NCI-H1105 (cell line): ENCODE measurements at places on chromosomes 1 and 21.

GRCh38 chr1:247401310-247402119, 14.5 kb upstream of the NLRP3 start:
- DNase-seq, result no peak

DNA sequence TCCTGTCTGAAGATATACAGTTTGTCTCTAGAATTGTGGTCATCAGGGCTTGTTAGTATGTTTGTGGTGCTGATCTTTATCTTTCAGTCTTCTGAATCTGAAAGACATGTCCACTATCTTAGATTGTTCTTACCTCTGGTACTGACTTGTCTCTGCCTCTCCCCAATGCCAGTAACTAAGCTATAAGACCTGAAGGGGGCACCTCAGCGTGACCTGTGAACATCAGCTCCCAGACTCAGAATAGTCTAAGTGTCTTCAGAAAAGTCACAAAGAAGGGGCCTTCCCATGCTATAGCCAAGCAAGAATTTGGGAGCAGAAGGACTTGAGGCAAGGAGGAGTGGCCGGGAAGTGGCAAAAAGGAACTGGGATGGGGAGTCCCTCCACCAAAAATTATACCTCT, 178.1 kb downstream of the NTNG1 start:
- DNase-seq, result no peak

- DNase-seq, result no peak
Observed at GRCh38 chr1:179745131-179745611, 2.1 kb downstream of the FAM163A start.

GRCh38 chr1:228851193-228851592, 115.9 kb downstream of the RHOU start:
- no peak for DNase-seq

DNA sequence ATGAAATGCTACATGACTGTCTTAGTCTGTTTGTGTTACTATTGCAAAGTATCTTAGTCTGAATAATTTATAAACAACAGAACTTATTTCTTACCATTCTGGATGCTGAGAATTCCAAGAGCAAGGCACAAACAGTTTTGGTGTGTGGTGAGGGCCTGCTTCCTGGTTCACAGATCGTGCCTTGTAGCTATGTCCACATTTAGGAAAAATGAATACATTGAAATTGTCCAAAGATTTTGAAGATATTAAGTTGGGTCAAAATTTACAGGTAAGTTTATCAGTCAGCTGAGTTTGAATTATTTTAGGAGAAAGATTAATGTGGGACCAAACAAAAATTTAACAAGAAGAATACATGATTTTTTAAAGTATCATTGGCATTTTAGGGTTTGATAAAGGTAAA, 293.5 kb downstream of the LTN1 start:
- DNase-seq, result no peak

- DNase-seq, result no peak
Observed at GRCh38 chr1:175480343-175480822, 263.0 kb downstream of the TNR start.

GRCh38 chr1:20278692-20279130, 12.0 kb upstream of the VWA5B1 start:
- DNase-seq, result no peak

DNA sequence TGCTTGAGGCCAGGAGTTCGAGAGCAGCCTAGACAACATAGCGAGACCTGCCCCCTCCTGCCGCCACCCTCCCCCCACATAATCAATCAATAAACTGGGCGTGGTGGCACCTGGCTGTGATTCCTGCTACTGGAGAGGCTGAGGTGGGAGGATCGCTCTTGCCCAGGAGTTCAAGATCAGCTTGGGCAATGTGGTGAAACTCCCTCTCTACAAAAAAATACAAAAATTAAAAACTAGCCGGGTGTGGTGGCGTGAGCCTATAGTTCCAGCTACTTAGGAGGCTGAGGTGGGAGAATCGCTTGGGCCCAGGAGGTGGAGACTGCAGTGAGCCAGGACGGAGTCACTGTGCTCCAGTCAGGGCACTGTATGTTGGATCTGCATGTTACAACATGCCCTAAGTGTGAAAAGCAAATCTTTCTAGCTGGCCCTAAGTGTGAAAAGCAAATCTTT, 7.0 kb upstream of the MDM4 start:
- no peak for DNase-seq

DNA sequence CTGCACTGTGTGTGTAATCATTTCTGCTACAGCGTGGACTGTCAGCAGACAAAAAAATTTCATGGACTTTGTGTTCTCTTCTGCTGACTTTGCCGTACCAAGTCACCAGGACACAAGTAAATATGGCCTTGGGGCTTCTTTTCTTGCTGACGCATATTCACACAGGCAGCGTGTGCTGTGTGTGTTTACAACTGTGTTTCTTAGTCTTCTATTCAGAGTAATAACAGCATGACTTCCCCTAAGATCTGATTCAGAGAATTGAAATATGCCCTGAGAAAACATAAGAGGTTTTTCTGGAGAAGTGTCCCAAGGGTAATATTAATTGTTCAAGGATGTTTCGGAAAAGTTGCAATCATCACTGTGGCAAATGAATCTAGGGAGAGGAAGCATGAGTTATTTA, 47.1 kb upstream of the DYNLT5 start:
- no peak for DNase-seq

- DNase-seq, result no peak
Observed at GRCh38 chr1:232534552-232535517, 95.1 kb downstream of the SIPA1L2 start.

GRCh38 chr1:224124220-224124619, 10.3 kb downstream of the FBXO28 start:
- no peak for DNase-seq

DNA sequence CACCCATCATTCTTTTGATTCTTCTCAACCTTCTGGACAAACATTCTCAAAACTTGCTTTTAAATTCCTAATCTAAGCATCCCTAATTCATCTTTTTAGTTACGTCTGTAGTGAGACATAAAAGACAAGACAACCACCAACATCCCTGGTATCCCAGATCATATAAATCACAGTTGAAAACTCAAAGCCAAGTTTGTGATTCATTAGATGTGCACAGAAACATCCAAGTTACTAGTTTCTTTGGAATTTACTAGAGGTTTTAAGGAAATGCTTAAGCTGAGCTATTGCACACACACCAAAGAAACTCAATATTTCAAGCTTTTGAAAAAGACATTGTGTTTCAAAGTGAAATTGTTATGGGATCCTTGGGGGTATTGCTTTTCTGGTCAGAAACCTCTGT, 47.6 kb downstream of the ATP6V1G3 start:
- DNase-seq, result no peak

GRCh38 chr1:206427291-206427690, 43.0 kb upstream of the IKBKE start:
- no peak for DNase-seq

DNA sequence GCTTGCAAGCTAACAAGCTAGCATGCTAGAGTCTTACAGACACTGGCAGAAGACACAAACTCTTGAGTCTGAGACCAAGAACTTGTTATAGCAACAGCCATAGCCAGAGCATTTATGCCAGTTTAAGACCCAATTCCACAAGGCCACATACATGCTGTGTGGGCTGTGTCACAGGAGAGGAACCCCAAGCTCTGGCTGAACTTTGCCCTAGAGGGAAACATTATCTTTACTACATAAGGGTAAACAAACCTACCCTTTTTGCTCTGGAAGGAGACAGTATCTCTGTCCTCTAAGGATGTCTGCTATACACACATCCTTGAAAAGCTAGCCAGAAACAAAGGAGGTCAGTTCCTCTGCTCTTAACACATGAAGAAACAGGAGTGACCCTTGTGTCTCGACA, 70.3 kb downstream of the HSF2BP start:
- DNase-seq, result no peak
